ENCODE measurements at places on chromosomes 2 and 18. TPM values are rescaled to one million over a fixed set of nuclear protein-coding genes. Genes with fewer than 3 reads are reported as not detected.

- H3K27ac ChIP-seq = no peak overlapping the region
- H3K4me1 ChIP-seq = no peaks in the 10 kb centered on the region
- DNase-seq = no peak
- no peaks in the 10 kb centered on the region for H3K27me3 ChIP-seq
These were observed 35.5 kb upstream of the KIDINS220 start for GRCh38 chr2:8872821-8873432.

DNA sequence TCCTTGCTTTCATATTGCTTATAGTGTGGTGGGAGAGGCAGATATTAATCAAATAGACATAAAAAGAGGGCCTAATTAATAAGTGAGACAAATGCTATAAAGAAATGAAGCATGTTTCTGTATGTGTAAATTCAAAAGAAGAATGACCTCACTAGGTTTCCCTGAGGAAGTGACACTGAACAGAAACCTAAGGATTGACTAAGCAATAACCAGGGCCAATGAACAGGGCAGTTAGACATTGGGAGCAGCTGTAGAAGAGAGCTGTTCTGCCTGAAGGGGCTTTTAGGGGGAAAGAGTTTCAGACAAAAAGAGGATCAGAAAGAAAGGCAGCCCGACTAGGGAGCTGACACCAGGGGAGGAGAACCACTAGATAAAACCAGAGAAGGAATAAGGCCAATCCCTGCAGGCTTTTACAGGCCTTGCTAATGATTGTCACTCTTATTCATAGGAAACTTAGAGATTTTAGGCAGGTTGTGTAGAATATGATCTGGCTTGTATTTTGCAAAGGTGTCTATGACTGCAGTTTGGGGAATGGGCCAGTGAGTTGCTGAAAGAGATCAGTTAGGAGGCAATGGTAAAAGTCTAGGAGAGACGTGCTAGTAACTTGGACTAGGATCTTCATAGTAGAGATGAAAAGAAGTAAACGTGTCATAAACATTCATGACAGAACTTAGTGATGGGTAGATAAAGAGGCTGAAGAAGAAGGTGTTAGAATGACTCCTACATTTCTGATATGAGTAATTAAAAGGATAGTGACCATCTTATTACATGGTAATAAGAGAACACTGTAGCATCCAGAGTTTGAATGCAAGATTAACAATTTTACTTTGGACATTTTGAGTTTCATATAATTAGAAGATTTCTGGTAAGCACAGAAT lies 26.8 kb upstream of the NABP1 start:
- no peak overlapping the region for H3K4me3 ChIP-seq
- no peaks in the 10 kb centered on the region for H3K4me1 ChIP-seq
- no peaks in the 10 kb centered on the region for H3K27me3 ChIP-seq
- no peaks in the 10 kb centered on the region for H3K36me3 ChIP-seq
- H3K27ac ChIP-seq = no peak overlapping the region
- DNase-seq = no peak

- H3K27ac ChIP-seq = no peak overlapping the region
- no peak overlapping the region for H3K4me3 ChIP-seq
- 0 out of 2 replicates have a peak, but pooled peaks cover 2% of the 10 kb centered on the region for H3K4me1 ChIP-seq
- DNase-seq = no peak
- no peaks in the 10 kb centered on the region for H3K27me3 ChIP-seq
These were observed 28.9 kb upstream of the TMEM214 start for GRCh38 chr2:27003857-27004256.

Gene WDR35
- 22.6 TPM for total RNA-seq

Gene ZNF892
- 10.8 TPM for total RNA-seq

Gene TRIB2
- 57.3 TPM for total RNA-seq

DNA sequence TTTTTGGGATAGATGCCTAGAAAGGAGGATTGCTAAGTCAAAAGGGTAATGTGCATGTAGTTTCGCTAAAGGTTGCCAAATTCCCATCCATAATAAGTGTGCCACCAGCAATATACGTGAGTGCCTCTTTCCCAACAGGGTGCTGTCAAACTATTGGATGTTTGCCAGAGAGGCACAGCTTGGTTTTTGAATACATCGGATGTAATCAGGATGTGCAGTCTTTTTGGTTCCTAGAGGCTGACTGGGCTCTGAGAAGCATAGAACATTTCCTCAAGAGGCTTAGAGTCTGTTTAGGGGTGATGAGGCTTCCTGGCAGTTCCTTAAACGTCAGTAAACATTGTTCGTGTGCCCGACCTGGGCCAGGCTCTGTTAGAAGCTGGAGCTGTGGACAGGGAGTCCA lies 28.0 kb downstream of the AGAP1 start:
- peaks cover 7% of the 10 kb centered on the region for H3K4me1 ChIP-seq
- DNase-seq = no peak
- H3K4me3 ChIP-seq = no peak overlapping the region
- H3K36me3 ChIP-seq = no peaks in the 10 kb centered on the region
- no peak overlapping the region for H3K27ac ChIP-seq
- H3K27me3 ChIP-seq = no peaks in the 10 kb centered on the region

Gene GALNT3
- total RNA-seq = 22.6 TPM
